NCI-H1417 treated with DMSO at 0.1 percent for 48 hours (cell line): ENCODE measurements at places on chromosomes 16 and 17.

- no peak for DNase-seq
Observed at GRCh38 chr16:54542805-54543505, 256.4 kb upstream of the IRX3 start.

- no peak for DNase-seq
Observed at GRCh38 chr17:10120749-10121148, 77.7 kb downstream of the GAS7 start.

GRCh38 chr17:58317421-58318064 lies 11.1 kb downstream of the TSPOAP1 start:
- DNase-seq: no peak

- DNase-seq: no peak
Observed at GRCh38 chr16:22643886-22644285, 133.2 kb downstream of the NPIPB5 start.

DNA sequence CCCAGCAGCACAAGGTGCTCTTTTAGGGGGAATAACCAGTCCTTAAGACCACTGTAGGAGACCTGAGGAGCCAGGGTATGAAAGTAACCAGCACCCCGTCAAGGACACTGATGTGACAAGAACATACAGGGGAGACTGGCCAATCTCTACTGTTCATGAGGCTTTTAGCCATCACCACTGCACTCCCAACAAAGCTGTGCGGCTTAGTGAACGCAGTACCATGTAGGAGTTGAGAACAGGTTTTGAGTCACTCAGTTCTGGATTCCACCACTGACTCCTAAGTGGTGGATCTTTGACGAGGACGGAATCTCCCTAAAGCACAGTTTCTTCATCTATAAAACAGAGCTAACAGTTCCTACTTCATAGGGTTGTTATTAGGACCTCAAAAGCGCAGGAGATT lies 26.8 kb downstream of the COG4 start:
- DNase-seq: no peak

DNA sequence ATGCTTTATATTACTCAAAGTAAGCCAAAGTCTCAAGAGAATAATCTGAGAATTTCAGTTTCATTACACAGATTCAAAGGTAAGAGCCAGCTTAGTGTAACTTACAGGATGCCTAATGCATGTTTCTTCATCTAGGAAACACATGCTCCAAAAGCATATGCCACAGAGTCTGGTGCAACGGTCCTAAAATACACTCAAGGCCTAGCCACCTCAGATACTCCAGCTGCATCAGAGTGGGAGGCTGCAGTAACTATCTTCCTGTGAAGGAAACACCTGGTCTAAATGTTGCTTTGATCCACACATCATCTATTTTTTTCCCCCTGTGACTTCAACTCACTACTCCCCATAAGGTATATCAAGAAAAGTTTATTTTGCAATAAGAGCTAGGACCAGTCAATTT lies 51.6 kb upstream of the CORO6 start:
- DNase-seq: no peak

DNA sequence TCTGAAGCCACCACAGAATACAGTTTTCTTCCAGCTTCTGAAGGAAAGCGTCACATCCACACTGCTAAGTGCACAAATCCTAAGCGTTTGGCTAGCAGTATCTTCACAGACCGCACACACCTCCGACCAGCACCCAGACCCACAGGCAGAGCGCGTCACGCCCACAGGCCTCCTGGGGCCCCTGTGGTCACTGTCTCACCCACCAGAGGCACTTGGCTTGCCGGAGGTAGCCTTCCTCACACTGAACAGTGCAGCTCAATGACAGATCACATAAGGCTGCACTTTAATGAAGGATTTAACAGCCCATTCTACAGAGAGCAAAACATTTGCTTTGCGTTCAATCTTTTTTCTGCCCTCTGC lies 21.2 kb downstream of the SPHK1 start:
- DNase-seq: no peak

GRCh38 chr17:32586666-32587065 lies 99.9 kb downstream of the CDK5R1 start:
- DNase-seq: no peak

DNA sequence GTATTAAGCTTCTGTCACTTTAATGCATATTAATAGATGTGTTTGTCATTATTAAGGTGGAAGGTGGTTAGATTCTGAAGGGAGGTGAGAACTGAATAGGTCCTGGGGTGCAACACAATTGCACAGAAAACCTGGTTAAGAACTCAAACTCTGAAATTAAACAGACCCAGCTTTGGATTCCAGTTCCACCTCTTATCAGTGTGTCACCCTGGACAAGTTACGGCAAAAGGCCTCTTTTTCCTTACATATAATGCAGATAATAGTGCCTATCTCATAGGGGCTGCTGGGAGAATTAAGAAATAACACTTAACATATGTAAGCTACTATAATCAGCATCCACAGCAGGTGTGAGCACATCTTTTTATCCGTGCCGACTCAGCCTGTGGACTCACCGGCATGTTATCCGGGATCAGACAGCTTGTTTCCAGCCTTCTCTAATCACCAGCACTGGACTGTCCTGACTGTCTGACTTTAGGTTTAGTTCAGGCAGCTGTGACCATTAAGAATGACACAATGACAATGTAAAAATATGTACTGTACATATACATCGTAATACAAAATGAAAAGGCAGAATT lies 31.4 kb downstream of the TEX2 start:
- no peak for DNase-seq

- DNase-seq: no peak
Observed at GRCh38 chr17:80183581-80184422, 14.0 kb downstream of the CARD14 start.
